NCI-H510A (cell line): ENCODE measurements at places on chromosomes 4 and X.

DNA sequence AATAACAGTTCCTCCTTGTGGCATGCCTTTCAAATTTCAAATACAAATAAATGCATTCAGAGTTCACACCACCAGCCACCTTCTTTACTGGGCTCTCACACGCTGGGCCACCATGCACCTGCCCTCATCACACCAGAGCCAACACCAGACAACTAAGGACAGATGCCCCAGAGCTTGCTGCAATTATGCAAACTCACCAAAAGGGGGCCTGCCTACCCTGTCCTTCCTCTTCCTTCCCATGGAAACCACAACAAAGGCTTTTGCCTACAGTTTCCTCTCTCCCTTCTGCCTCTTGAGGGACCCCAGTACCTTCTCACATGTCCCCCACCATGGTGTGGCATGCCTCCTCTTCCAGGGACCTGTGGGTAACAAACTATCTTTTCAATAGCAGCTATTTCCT lies 1333.9 kb upstream of the TENM3 start:
- no peak for DNase-seq

DNA sequence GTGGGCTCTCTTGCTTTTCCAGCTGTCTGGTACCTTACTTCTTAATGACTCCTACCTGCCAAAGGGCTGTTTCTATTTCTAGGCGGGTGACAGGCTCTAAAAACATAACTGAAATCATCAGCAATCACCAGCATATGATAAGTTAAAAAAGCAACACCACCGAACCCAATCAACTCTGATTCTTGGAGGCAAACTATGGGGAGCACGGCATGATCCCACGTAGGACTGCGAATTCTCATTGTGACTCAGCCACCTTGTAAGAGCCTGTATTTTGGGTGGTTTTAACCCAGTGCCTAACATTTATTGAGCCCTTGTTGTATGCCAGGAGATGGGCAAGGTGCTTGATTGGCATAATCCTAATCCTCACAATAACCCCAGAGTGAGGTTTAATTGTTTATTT lies 156.8 kb downstream of the PACRGL start:
- no peak for DNase-seq

GRCh38 chr4:10129196-10130177 lies 12.9 kb upstream of the WDR1 start:
- no peak for DNase-seq

DNA sequence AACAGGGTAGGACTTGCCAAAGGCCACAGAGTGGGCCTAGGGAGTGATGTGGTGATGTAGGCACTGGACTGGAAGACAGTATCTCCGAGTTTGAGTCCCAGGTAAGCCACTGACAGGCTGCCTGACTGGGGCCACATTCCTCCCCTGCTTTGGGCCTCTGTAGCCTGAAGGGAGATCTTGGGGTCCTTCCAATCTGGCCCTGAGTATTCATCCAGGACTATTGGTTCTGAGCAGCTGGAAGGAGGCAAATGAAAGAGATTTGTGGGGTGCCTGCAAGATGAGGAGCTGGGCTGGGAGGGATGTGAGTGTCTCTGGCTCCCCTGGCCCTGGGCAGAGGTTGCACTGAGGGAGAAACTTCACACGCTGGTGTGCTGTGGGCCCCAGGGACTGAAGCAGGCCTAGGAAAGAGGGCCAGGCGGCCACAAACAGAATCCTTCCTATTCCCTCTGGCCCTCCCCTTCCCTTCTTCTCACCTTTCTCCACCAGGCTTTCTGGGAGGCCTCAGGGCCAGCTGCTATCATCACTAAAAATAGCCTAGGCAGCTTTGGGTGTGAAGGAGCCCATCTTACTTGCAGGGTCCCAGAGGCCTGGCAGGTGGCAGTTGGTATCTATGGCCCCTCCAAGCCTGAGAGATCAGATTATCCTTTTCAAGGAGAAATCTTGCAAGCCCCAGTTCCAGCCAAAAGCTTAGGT lies 70.1 kb downstream of the PJA1 start:
- DNase-seq = no peak

DNA sequence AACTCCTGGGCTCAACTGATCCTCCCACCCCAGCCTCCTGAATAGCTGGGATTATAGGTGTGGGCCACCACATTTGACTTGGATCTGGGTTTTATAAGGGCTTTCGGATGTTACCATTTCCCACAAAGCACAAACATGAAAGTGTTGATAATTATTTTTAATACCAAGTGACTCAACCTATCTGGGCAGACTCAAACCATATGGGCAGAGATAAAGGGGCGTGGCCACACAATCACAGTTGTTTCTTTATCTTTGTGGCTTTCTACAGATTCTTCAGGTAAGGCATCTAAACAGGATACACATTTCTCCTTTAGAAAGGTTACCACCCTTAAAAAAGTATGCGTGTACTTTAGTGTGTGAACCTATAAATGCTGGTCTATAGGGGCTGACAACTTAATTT lies 122.5 kb downstream of the ZNF827 start:
- no peak for DNase-seq
